ENCODE measurements at places on chromosomes 7 and 10. TPM values are rescaled to one million over a fixed set of nuclear protein-coding genes. Genes with fewer than 3 reads are reported as not detected.

GRCh38 chr10:82492647-82493046, 617.7 kb downstream of the NRG3 start:
- no peak for DNase-seq

DNA sequence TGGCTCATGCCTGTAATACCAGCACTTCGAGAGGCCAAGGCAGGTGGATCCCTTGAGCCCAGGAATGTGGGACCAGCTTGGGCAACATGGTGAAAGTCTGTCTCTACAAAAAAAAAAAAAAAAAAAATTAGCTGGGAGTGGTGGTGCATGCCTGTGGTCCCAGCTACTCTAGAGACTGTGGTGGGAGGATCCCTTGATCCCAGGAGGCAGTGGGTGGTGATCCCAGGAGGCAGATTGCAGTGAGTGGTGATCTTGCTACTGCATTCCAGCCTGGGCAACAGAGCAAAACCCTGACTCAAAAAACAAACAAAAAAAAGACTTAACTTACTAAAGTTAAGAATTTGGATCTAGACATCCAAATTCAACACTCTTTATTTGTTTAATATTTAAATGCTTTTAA, 10.2 kb upstream of the ADO start:
- DNase-seq, result no peak

- no peak for DNase-seq
Measured at GRCh38 chr7:139854803-139855497, 25.9 kb downstream of the TBXAS1 start.

The ZYX gene
- polyA plus RNA-seq, result 63.9 TPM

The OR2A42 gene
- polyA plus RNA-seq, result 1.8 TPM

The CNTNAP2 gene
- polyA plus RNA-seq, result 26.4 TPM

All from left kidney (tissue), 8 donors.